ENCODE measurements at places on chromosomes 11 and 22. TPM values are rescaled to one million over a fixed set of nuclear protein-coding genes. Genes with fewer than 3 reads are reported as not detected.

DNA sequence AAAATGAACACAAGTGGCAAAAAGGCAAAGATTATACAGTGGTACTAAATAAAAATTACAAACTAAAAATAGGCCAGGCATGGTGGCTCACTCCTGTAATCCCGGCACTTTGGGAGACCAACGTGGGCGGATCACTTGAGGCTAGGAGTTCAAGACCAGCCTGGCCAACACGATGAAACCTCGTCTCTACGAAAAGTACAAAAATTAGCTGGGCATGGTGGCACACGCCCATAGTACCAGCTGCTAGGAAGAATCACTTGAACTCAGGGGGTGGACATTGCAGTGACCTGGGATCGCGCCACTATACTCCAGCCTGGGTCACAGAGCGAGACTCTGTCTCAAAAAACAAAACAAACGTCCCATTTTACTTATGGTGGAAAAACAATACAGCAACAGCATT lies 24.5 kb downstream of the ZNF280B start:
- no peak for DNase-seq
- H3K36me3 ChIP-seq, result peaks cover 17% of the 10 kb centered on the region
- H3K4me1 ChIP-seq, result no peaks in the 10 kb centered on the region
- H3K27ac ChIP-seq, result no peak overlapping the region

DNA sequence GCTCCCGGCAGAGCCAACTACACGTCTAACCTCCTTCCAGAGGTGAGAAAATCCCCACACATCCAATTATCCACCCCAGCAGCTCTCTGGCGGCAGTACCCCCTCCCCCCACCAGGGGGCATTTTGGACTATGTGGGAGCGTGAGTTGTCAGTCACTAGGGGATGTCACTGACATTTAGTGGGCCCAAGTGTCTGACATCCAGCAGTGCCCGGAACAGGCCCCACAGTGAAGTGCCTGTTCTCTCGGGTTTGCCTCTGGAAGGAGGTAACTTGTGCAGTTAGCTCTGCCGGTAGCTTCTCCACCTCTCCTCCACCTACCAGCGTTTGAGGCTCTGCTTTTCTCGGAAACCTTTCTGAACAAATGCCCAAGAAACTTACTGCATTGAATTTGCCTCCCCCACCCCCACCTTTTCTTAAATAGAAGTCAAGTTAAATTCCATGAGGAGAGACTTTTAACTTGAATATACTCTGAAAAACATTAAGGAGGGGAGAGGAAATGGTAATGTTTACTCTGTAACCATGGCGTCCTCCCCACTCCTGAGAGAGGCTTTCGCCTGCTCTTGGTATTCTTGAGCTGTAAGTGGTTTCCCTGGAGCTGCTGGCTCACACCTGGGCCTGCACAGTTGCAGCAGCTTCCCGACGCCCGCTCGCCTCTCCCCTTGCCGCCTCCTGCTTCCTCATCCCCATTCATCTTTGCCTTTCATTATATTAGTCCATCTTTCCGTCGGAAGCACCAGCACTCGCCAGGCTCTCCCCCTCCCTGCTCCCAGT lies 112.8 kb downstream of the WNT7B start:
- no peaks in the 10 kb centered on the region for H3K36me3 ChIP-seq
- no peak overlapping the region for H3K4me3 ChIP-seq
- H3K27me3 ChIP-seq, result peaks cover 33% of the 10 kb centered on the region
- H3K4me1 ChIP-seq, result no peaks in the 10 kb centered on the region
- peak; percentile 82 for DNase-seq

The CECR2 gene
- total RNA-seq, result 6.6 TPM

DNA sequence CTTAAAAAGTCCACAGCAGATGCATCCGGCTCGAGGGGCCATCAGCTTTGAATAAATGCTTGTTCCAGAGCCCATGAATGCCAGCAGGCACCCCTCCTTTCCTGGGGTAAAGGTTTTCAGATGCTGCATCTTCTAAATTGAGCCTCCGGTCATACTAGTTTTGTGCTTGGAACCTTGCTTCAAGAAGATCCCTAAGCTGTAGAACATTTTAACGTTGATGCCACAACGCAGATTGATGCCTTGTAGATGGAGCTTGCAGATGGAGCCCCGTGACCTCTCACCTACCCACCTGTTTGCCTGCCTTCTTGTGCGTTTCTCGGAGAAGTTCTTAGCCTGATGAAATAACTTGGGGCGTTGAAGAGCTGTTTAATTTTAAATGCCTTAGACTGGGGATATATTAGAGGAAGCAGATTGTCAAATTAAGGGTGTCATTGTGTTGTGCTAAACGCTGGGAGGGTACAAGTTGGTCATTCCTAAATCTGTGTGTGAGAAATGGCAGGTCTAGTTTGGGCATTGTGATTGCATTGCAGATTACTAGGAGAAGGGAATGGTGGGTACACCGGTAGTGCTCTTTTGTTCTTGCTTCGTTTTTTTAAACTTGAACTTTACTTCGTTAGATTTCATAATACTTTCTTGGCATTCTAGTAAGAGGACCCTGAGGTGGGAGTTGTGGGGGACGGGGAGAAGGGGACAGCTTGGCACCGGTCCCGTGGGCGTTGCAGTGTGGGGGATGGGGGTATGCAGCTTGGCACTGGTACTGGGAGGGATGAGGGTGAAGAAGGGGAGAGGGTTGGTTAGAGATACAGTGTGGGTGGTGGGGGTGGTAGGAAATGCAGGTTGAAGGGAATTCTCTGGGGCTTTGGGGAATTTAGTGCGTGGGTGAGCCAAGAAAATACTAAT lies 1.9 kb downstream of the NEAT1 start:
- DNase-seq, result no peak
- peak overlapping the region; percentile 66 for H3K4me3 ChIP-seq
- H3K36me3 ChIP-seq, result peaks cover 36% of the 10 kb centered on the region
- H3K4me1 ChIP-seq, result peaks cover 78% of the 10 kb centered on the region
- H3K27me3 ChIP-seq, result no peaks in the 10 kb centered on the region
- H3K27ac ChIP-seq, result peak overlapping the region; percentile 100

- H3K4me1 ChIP-seq, result peaks cover 72% of the 10 kb centered on the region
- peak; percentile 99 for DNase-seq
- H3K36me3 ChIP-seq, result peaks cover 89% of the 10 kb centered on the region
- peak overlapping the region; percentile 96 for H3K4me3 ChIP-seq
These were observed 6.4 kb downstream of the FADS2 start for GRCh38 chr11:61834278-61835048.

DNA sequence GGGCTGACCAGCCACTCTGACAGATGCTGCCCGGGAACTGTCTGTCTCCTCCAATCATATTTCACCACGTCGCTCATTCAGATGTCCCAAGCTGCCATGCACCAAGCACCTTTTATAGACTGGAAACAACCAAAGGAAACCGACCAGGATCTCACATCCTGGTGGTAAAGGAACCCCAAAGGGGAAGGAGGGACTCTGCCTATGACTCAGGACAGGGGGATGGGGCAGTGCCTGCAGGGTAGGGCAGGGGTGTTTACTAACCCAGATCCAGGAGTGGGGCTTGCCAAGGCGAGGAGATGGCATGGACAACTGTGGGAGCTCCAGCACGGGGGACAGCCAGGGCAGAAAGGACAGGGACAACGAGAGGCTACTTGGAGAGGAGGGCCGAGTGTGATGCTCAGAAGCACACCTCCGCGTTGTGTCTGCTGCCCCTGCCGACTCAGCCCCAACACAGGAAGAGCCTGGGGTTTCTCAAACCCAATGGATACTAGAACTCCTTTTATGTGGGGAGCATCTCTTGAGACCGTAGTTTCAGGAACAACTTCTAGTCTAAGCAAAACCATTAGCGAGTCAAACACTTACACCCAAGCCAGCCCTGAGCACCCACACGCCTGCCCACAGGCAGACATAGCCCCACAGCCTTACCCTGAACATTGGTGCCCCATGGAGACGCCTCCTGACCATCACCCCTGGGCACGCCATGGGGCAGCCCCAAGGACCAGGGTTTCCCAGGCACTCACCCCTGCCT lies 4.0 kb downstream of the PRODH start:
- H3K4me1 ChIP-seq, result no peaks in the 10 kb centered on the region
- H3K4me3 ChIP-seq, result no peak overlapping the region
- no peaks in the 10 kb centered on the region for H3K27me3 ChIP-seq
- no peak overlapping the region for H3K27ac ChIP-seq
- no peaks in the 10 kb centered on the region for H3K36me3 ChIP-seq
- no peak for DNase-seq

The PGR gene
- total RNA-seq, result 0.15 TPM

- peaks cover 5% of the 10 kb centered on the region for H3K27me3 ChIP-seq
- H3K36me3 ChIP-seq, result no peaks in the 10 kb centered on the region
- no peak overlapping the region for H3K4me3 ChIP-seq
- DNase-seq, result no peak
- H3K4me1 ChIP-seq, result no peaks in the 10 kb centered on the region
These were observed 132.9 kb downstream of the CHST1 start for GRCh38 chr11:45532546-45532945.

Measured in A673 (cell line).